ENCODE measurements at places on chromosomes 5 and 9.
A peak's percentile ranks its signal among the peaks of the same experiment; 100 is the strongest.

DNA sequence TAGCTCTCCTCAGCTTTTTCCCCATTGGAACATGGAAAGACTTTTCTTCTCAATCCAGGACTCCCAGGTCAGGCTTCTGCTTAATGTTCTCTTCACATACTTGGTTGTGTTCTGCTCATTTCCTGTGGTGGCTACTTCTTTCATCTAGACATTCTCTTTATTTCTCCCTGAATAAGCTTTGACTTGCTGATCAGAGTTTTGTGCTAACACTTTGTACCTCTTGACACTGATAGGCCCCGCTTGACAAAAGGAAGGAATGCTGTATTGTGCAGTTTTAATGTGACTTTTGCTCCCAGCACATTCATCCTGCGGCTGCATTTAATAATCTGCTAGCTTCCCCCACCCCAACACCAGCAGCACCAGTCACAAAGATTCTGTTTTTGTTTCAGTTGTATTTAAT is 90.9 kb upstream of the MINAR2 start:
- DNase-seq: no peak

DNA sequence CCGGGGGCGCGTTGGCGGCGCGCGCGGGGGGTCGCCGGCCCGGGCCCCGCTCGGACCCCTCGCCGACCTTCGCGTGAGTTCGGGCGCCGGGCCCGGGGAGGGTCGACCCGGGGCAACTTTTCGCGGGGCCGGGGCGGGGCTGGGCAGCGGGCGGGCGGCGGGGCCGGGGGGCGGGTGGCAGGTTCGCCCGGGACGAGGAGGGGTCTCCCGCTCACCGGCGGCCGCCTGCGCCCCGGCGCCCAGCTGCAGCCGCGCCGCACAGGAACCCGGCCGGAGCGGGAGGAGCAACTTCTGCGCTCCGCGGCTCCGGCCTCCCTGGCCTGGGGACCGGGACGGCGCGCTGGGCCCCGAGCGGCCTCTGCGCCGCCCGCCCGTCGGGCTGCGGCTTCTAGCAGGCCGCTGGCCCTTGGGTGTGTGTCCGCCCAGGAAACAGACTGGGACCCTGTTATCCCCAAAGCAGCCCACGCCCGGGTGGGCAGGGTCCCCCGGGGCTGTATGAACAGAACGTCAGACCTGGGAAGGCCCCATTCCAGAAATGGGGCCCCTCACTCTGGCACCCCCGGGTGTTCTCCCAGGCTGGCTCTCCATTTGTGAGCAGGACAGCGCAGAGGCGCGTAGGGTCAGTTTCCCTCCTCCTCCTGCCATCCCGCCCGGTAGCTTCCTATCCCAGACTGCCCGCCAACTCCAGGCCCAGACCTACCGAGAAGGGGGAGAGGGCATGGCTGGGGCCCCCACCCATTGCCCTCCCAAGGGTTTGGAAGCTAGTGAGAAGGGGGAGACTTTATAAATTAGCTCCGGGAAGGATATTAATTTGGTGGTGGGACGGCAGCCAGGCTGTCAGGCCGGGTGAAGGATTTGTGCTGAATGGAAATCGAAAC is 708 bp downstream of the RXRA start:
- no peak for DNase-seq

DNA sequence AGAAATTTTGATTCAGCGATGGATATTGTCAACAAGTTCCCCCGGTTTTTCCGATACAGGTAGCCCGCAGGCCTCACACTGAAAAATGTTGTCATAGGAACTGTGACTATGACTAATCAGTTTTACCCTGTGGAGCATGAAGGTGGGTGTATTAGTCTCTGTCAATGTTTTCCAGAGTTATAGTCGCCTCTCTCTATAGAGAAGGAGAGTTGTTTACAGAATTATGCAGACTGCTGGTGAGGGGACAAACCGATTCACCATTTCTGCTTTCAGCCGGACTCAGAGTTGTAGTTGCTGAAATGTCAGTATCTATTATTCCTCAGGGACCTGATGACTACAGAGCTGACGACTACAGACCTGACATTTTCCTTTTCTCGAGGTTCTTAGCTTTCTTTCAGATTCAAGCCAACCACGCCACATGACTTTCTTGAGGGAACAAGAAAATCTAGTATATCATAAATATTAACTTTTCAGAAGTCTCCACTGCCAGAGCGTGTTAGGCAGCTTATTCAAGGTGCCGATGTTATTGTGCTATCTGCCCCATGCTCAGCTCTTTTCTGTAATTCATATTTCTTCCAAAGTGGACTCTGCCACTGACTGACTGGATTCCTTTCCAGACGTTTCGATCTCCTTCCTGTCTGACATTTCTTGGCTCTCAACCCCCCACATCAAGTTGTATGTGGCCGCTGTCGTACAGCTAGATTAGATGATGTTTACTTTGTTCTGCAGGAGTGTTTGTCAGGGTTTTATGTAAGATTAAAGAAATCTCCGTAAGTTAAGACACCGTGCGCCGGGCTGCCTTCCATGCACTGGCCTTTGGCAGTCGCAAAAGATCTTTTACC is 178.1 kb downstream of the FGF1 start:
- no peak for DNase-seq

GRCh38 chr5:31638748-31639418 is at the start of gene PDZD2:
Gene PDZD2, plus strand, starts transcription at chr5:31639131.
- DNase-seq: peak; percentile 85

GRCh38 chr5:2143088-2143487 is 260.4 kb upstream of the IRX4 start:
- no peak for DNase-seq

All from activated T-cell treated with anti-CD3 and anti-CD28 coated beads, Interleukin-2, amount 50 U/mL, for 4 hours (primary cell).